ENCODE measurements at places on chromosomes 3 and 15.

- no peak for DNase-seq
Observed at GRCh38 chr15:39075756-39076341, 505.0 kb upstream of the THBS1 start.

DNA sequence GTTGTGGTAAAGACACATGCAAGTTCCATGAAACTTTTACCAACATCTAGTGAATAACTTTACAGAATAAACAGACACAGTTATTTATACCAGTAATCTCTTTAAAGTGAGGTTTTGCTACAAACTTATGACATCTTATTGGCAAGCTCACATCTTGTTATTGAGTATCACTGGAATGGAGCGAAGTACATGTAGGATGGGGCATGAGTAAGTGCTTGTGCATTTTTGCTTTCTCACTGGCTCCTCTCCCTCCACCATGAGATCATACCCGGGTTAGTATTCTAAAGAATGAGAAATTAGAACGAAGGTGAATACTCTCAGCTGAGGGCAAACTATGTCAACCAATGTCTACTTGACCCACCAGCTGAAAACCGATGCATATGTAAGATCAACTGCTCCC is 193.3 kb upstream of the ZNF717 start:
- no peak for DNase-seq

DNA sequence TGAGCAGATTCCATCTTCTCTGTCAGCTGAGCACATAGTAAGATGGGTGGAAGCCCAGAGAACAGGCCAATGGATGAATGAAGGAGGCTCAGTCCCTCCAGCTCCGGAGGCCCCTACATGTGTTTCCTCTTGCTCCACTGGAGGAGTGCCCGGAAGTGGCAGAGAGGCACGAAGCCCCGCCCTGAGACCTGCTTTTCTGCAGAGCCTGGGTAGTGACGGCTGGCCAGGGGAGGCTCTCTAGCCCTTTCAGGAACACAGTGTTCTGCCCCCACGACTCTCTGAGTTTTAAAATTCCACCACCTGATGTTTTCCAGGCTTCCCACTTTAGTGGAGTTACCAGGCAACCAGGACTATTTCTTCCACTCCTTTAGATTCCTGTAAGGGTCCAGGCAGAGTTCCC is 149.4 kb upstream of the SLC6A11 start:
- DNase-seq = no peak

- no peak for DNase-seq
Observed at GRCh38 chr15:32723171-32723948, 5.6 kb downstream of the GREM1 start.

GRCh38 chr3:170475092-170475685 is 56.5 kb downstream of the CLDN11 start:
- DNase-seq = no peak

DNA sequence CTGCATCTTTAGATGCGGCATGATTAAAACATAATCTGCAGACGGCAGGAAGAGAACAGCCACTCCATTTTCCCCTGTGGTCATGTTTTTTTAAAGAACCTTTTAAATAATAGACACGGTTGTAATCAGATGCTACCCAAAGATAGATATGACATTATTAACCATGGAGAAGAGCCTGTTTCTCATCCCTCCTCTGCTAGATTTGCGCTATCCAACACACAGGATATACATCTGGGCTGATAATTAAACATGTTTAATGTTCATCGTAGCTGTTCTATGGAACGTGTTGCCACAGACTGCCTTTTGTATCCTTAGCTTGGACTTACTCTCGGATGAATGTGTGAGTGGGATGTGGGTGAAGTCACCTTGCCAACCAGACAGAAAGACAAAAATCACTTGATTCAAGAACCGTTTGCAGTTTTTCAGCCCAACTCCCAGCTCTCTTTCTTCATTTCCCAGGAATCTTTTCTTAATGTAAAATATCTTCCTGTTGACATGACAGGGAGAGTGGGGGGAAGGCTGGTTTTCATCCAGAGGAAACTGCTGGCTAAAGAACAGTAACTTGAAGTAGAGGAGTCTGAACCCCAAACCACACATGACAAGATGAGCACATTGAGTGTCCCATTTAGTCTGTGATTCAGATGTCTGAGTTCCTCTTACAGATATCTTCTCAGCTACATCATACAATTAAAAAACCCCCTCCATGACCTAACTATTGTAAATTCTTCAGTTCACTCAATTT is 118.6 kb upstream of the PRICKLE2 start:
- DNase-seq = no peak

DNA sequence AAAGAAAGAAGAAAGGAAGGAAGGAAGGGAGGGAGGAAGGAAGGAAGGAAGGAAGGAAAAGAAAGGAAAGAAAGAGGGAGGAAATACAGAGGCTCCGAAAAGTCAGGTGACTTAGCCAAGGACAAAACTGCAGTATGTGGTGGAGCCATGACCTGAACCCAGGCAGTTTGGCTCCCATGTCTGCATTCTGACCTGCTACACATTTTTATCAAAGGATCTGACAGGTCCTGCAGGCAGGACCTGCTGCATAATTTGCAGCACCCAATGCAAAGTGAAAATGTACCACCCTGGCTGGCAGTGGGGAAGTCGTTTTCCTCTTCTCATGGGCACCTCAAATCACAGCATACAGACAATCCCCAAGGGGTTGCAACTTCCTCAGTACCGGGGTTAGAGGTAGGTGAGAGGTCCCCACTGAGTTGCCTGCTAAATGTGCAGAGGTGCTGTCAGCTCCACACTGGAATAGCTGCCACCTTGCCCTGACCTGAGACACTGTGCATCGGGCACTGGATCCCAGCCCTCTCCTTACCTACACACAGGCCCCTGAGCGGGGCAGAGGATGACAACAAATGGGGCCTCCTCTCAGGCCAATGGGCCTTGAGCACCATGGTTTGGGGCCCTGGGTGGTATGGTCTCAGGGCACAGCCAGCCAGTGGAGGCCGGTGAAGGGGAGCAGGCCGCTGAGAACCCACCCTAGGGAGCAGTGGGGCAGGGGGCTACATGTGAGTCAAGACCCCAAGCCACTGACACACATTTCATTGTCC is 175.1 kb downstream of the SHQ1 start:
- no peak for DNase-seq

DNA sequence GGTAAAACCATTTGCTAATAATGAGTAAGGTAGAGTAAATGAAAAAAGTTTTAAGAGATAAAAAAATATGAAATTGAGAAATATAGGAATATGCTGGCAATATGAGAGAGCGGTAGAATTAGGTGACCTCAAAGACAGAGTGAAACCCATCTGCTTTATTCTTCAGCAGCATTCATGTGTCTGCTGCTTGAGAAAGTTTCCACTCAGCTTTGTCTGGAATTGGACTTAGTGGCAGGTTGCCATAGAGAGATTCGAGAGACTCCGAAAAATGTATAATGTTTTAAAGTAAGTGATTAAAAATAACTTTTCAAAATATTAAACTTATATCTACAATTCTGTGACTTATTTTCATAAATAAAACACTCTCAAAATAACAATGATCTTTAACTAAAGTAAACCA is 5.0 kb downstream of the SUCNR1 start:
- DNase-seq = no peak

DNA sequence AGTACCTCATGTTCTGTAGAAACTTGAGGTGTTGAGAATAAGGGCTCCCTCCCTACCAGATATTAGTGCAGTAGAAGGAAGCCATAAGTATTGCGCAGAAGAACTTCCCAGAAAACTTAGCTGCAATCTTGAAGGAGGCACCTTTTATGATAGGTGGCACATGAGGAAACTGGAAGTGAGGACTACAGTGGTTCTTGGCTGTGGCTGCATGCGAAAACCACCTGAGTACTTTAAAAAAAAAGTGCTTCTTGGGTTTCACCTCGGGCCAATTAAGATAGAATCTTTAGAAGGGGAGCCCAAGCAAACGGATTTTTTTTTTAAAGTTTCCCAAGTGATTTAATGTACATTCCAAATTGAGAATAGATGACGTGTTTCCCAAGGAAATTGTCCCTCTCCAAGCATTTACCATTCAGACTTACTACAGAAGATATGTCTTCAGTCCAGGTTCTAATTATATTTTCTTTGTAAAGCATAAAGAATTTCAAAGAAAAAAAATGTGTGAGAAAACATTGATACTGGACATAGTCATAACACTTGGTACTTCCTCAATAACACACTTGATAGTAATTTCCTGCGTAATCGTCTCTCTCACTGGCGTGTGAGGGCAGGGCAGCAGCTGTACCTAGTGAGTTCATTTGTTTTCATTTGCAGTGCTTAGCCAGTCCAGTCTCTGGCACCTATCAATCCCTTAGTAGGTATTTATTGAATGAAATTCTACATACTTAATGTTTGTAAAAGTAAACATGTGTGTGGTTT is 12.3 kb upstream of the NR1I2 start:
- DNase-seq = no peak

DNA sequence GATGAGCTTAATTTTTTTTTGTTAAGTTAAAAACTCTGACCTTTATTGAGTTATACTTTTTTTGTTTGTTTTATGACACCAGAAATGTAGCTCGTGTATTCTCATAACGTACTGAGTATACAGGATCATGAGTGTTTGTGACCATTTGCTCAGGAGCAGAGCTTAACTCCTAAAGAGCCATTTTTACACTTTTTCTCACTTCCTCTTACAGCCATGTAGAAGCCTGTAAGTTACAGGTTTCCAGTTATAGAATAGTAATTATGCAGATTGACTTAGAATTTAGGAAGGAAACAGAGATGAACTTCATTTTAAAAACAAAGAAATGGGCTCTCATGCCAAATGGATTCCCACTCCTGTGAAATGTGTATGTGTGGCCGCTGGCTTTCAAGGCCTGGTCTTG is 151.7 kb downstream of the MCTP2 start:
- DNase-seq = no peak

DNA sequence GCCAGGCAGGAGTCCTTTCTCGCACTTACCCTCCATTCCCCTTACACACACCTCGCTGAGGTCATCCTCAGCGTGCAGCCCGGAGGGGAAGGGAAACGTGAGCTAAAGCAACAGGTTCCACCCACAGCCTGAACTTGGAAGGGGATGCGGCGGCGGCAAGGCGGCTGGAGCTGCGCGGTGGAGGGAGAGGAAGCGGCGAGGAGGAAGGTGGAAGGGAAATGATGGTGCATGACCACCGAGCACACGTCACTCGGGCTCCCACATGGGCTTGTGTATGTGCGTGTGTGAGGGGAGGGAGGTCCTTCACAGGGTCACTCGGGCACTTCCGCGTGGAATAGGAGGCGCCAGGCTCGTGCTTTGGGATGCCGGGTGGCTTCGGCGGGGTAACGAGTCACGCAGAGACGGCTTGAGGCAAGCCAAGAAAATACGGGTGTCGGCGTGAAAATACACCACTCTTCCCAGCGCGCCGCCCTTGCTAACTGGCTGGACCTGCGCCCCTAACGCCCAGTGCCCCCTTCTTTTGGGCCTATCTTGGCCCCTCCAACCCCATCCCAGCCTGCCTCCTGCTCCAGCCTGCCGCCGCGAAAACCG is 225.5 kb upstream of the IL12A start:
- no peak for DNase-seq

DNA sequence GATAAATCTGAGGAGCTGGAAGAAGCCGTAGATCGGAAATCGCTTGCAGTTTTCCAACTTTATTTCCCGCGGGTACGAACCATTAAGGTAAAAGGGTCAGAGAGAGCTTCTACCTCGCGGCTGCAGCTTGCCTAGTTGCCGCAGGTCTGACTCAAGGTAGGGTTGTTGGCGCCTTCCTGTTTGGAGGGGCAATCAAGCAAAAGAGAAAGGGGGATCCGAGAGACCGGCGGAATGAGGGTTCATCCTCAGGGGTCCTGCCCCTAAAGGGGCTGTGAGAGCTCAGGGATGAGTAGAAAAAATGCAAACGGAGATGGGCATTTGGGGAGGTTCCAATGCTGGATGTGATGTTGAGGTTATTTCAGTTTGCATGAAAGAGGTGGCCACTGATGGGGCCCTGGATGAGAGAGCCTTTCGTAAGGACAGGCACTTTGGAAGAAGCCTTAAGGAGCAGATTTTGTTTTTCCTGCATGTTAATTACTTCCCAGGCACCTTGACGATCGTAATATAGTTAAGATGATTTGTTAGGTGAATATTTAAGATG is 265.4 kb downstream of the CGGBP1 start:
- DNase-seq = no peak

GRCh38 chr3:143855183-143855582 is 6.9 kb upstream of the SLC9A9 start:
- peak; percentile 23 for DNase-seq

DNA sequence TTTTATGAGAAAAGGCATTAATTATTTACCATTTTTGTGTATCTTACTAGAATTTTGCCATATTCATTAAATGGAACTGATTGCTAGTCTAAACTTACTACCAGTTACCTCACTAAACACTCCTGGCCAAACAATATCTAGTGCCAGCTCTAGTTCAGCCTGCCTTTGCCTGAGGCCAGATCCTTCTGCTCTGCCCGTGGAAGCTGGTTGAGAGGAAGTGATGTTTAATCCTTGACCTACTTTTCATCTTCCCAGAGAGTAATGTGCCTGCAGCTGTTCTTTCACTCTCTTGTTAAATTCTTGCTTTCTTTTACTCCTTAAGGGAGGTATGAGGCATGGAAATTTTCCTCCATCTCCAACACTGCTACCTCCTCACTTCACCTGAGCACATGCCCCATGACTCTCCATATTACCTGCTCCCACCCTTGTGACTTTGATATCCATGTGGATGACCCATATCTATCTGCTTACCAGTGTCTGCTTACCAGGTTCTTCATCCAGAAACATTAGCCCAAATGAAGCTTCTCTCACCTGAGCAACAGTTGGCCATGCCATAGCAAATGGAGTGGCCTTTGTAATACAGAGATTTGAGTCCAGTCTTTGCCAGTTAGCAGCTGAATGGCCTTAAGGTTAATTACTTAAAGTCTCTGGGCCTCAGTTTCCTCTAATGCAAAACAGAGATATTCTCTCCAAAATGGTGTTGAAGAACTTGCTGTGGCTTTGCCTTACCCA is 53.4 kb downstream of the UBE2E1 start:
- DNase-seq = no peak

GRCh38 chr3:49600781-49601180 is 46.5 kb downstream of the BSN start:
- no peak for DNase-seq

GRCh38 chr3:156711113-156711512 is 36.7 kb downstream of the TIPARP start:
- no peak for DNase-seq

- DNase-seq = no peak
Observed at GRCh38 chr3:3107858-3108257, 2.3 kb downstream of the IL5RA start.

DNA sequence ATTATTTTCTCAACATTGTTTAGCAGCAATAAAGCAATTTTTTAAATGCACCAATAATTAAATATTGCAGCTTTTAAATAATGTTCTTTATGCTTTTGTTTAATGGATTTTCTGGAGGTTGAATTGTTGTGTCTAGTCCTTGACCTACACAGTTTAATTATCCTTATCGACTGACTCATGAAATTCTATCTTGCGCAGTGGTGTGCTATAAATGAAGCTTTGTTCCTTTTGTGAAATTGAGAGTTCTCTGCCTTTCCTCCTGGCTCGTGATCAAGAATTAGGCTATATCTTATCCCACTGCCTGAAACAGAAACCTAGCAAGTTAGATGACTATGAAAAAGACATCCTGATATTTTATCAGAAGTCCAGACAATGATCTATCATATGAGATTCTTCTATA is 37.0 kb upstream of the PIK3R4 start:
- no peak for DNase-seq

GRCh38 chr3:30435861-30436331 is 170.5 kb upstream of the TGFBR2 start:
- DNase-seq = peak; percentile 5

Measured in CD4-positive, alpha-beta T cell treated with Interleukin-15 for 4 hours (primary cell).